ENCODE measurements at places on chromosomes 7 and 10.

DNA sequence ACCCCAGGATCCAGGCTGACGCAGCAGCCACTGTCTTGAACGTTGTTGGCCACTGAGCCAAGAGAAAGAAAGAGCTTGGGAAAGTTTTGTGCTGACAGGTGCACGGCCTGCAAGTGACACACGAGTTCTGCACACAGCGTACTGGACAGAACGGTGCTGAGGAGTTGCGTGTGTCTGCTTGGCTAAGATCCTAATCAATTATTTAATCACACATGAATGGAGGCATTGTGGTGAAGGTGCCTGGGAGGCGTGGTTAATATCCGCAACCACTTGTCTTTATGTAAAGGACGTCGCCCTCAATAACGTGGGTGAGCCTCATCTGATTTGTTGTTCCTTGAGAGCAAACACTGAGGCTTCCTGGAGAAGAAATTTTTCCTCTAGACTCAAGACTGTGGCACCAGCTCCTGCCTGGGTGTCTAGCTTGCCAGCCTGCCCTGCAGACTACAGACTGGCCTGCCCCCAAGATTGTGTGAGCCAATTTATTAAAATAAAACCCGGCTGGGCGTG, 16.6 kb upstream of the GNA12 start:
- no peak for DNase-seq

- no peak for DNase-seq
Observed at GRCh38 chr10:102718220-102718619, 3.8 kb downstream of the SFXN2 start.

- no peak for DNase-seq
Observed at GRCh38 chr10:89030791-89031190, 40.2 kb downstream of the FAS start.

DNA sequence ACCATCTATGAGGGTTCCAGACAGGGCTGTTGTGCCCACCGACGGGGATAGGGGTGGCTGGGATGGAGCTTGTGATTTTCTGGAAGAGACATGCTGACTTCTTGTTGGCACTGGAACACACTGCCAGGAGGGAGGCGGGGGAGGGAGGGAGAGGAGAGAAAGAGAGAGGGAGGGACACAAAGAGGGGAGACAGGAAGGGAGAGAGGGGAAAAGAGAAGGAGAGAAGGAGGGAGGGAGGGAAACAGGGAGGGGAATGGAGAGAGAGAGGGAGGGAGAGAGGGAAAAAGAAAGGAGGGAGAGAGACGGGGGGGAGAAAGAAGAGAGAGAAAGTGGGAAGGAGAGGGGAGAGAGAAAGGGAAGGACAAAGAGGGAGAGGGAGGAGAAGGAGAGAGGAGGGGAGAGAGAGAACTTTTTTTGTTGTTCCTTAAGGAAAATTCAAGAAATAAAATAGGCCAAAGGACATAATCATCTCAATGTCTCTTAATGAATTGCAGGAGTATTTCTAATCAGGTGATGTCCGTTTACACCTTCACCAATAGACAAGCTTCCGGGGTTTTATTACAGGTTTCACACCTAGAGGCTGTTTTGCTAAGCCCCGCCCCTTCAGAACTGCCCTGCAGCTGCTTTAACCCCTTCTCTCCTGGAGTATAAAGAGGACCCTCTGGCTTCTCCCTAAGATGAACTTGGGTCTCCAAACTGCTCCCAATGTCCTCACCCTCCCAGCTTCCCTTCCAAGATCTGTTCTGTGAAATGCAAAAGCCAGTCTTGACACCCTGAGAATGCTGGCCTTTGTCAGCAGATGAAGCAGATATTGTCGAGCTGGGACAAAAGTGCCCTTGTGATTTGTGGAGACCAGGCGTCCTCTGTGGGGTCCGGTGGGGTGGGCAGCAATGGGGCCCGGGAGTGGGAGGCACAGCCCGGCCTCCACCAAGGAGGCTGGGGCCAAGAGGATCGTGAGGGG, 82.0 kb upstream of the GTF2IRD1 start:
- DNase-seq, result no peak

DNA sequence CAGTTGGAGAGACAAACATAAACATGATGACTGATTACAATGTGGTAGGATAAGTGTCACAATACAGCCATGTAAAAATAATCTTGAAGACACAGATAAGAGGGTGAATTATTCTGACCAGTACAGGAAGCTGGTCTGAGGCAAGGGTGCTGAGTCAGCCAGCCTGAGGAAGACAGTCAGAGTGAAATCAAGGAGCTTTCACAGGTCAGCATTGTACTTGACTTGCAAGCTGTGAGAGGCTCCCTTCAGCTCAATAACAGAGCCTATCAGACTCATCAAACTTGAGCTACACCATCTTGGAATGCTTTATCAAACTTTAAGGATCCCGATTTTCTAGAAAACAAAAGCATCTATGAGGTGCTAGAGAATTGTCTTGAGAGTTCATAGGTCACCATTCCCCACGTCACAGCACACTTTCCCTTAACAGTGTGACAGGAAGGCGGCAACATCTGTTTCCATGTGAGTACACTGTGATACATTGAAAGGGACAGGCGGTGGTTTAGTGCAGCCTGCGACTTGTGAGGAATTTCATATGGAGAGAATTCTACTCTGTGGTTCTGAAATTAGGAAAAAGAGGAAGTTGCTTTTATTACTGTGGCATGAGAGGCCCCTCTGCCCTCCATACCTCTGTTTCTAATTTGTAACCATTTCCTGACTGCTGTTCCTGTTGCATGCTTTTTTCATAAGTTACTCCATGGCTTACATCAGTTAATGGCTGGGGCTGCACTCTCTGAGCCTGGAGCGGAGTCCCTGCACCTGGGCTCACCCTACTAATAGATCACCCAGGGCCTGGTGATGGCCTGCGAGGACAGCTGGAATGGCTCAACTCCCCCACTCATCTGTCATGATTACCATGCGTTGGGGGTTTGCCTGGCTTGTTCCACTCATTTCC, 417.1 kb downstream of the SUGCT start:
- no peak for DNase-seq

- no peak for DNase-seq
Observed at GRCh38 chr7:50962962-50963374, 180.3 kb upstream of the GRB10 start.

- DNase-seq, result no peak
Observed at GRCh38 chr10:61052469-61053205, 108.7 kb upstream of the RHOBTB1 start.

- DNase-seq, result no peak
Observed at GRCh38 chr7:106864298-106865081, 592 bp upstream of the PIK3CG start.

DNA sequence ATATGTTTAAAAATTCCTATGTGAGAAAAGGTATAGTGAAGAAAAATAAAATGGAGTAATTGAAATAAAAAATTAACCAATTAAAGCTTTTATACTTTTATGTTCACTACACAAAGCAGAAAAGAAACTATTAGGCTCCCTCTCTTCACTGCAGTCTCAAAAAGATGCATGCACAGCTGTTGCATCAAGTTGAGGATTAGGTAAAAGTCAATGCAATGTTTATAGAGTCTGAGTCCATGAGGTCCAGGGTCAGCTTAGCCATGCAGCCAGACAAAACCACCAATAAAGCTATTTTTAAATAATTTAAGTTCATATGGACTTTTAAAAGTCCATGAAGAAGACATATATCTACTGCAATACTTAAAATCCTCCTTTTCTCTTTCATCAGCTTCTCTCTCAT, 31.1 kb upstream of the ING3 start:
- no peak for DNase-seq

GRCh38 chr7:112648781-112649180, 141.4 kb downstream of the TMEM168 start:
- DNase-seq, result no peak

- no peak for DNase-seq
Observed at GRCh38 chr7:29192323-29192722, 2.3 kb upstream of the CHN2 start.

- DNase-seq, result no peak
Observed at GRCh38 chr10:98107644-98108430, 26.6 kb upstream of the R3HCC1L start.

GRCh38 chr7:69062020-69062765, 536.1 kb upstream of the AUTS2 start:
- DNase-seq, result no peak

- no peak for DNase-seq
Observed at GRCh38 chr10:44334621-44335184, 50.2 kb downstream of the CXCL12 start.

DNA sequence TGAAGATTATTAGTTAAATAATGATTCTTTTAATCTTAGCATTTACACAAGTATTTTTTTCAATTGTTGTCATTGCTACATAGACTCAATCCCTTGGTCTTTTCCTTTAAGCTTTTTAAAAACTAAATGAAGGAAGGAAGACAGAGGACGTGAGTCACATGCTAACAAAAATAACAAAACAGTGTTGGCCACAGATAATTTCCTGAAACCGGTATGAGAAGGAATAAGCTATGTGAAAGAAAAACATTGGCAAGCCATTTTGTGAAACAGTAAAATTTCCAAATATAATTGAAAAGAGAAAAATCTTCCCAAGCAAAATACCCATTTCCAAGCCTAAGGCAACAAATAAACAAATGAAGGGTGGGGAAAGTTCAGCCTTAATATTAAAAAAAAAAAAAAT, 223.0 kb downstream of the AHR start:
- DNase-seq, result no peak
